ENCODE measurements at places on chromosomes 2 and 18. TPM values are rescaled to one million over a fixed set of nuclear protein-coding genes. Genes with fewer than 3 reads are reported as not detected.

- no peak for DNase-seq
Measured at GRCh38 chr2:201452922-201453643, 1.5 kb downstream of the STRADB start.

GRCh38 chr2:97764559-97765263 is 51.3 kb downstream of the ZAP70 start:
- DNase-seq: no peak

Gene NTSR2
- polyA plus RNA-seq: not detected

DNA sequence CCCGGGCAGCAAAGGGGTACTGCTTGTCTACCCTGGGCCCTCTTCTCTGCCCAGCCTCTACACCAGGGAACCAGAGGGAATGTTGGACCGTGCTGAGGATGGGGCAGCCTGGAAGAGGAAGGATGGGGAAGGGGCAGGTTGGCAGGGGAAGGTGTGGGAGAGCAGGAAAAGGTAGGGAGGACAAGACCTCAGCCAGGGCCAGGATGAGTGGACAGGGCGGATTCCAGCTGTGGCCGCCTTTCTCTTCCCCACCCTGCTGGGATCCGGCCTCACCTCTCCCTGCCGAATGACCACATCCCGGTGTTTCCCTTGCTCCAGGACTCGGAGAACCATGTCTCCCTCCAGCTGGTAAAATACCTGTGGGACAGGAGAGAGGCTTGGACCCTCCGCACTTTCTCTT is 8.9 kb downstream of the HAAO start:
- DNase-seq: no peak

GRCh38 chr2:158970241-158970751 is 1.9 kb downstream of the TANC1 start:
- no peak for DNase-seq

DNA sequence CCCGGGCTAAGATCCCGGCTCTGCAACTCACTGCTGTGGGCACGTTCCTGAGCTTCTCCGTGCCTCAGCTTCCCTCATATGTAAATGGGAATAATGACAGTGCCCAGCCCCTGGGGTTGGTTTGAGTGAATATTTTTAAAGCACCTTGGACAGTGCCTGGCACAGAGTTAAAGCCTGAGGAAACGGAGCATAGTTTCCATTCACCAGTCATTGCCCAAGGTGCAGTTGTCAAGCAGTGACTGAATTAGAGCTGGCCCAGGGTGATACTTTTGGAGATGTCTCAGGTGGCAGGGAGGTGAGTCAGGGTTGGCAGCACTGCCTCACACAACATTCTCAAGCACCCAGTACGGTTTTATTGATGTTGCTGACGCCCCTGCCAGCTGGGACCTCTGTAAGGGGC is 12.2 kb downstream of the TMEM177 start:
- DNase-seq: no peak

Gene CCDC93
- 58.9 TPM for polyA plus RNA-seq

- no peak for DNase-seq
Measured at GRCh38 chr2:48607307-48608014, 10.2 kb upstream of the GTF2A1L start.

- no peak for DNase-seq
Measured at GRCh38 chr2:119790466-119790865, 30.7 kb downstream of the PTPN4 start.

Gene THADA
- 41.7 TPM for polyA plus RNA-seq

DNA sequence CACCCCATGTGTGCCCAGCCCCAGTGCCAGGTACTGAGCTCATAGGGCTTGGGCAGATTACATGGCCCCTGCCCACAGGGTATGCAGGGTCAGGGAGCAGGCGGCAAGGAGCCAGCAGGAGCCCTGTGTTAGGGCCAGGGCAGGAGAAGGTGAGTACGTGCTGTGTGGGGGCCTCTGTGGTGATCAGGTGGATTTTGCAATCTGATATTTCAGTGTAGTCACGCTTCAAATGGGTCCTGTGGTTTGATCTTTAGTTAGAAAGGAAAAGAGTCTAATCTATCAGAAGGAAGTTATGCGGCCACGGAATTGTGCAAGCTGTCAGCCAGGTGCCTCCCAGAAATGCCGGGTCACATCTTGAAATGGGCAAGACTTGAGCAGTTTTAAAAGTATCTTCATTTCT is 13.9 kb downstream of the UBE2F start:
- no peak for DNase-seq

GRCh38 chr18:35107216-35107615 is 66.0 kb downstream of the MAPRE2 start:
- DNase-seq: no peak

- peak; percentile 82 for DNase-seq
Measured at GRCh38 chr2:28695245-28695647, 56.4 kb upstream of the PPP1CB start.

- DNase-seq: no peak
Measured at GRCh38 chr2:161166538-161167409, 6.5 kb downstream of the TANK start.

GRCh38 chr18:70172225-70172624 is 33.3 kb downstream of the RTTN start:
- no peak for DNase-seq

- DNase-seq: no peak
Measured at GRCh38 chr2:127953849-127954248, 68.1 kb upstream of the AMMECR1L start.

DNA sequence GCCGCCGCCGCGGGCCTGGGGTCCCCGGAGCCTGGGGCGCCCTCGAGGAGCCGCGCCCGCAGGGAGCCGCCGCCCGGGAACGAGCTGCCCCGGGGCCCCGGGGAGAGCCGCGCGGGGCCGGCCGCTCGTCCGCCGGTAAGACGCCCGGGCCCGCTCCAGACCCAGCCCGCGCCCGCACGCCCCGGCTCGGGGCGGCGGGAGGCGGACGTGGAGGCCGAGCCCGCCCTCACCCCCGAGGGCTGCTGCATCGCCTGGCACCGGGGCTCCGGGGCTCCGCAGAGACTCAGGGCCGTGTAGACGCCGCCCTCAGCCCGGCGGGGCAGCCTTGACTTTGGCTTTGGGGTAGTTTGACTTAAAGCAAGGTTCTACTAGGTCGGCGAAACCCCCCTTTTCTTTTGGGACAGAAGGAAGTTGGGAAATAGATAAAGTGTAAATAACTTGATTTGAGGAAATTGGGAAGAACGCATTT is 335 bp downstream of the ERFE start:
- no peak for DNase-seq

GRCh38 chr2:118848381-118849225 is 1.2 kb upstream of the EN1 start:
- no peak for DNase-seq

GRCh38 chr2:54936766-54937165 is 113.5 kb downstream of the RTN4 start:
- DNase-seq: no peak

DNA sequence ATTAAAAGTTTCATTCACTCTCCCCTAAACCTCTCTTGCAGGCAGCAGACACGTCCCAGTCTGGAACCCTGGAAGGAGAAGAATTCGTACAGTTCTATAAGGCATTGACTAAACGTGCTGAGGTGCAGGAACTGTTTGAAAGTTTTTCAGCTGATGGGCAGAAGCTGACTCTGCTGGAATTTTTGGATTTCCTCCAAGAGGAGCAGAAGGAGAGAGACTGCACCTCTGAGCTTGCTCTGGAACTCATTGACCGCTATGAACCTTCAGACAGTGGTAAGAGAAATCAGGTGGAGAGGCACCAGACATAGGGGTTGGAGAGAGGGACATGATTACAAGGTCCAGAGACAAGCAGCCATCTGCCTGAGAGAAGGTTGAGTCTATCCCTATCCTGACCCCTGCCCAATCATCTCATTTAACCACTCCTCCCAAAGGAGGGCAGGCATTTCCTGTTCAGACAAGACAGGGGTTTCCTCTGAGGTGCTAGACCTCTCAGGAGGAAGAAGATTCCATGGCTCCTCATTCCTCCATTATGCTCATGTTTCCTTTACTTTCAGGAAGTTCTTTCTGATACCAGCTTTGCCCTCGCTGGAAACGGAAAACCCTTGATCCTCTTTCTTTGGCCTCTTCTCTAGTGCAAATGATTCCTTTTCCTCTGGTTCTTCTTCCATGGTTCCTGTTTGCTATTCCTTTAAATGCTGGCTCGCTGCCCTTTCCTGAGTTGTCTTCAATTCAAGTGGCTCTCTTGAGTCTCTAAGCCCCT is 15.1 kb downstream of the PLCD4 start:
- no peak for DNase-seq

Gene CRYBA2
- polyA plus RNA-seq: not detected

DNA sequence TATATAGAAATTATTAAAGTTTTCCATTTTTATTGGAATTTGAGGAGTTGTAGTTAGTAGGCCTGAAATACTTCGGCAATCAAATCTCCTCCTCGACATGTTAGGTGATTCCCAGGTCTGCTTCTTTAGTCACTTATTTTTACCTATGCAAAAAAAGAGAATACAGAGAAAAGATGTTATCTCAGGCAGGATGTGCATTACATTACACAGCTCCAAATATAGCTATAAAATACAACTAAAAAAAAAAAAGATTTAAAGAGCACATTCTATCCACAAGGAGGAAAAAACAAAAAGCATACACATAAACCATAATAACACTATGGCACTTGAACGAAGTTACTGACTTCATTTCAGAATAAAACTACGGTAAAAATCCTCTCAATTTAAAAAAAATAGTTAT is 8.1 kb downstream of the STK17B start:
- no peak for DNase-seq

DNA sequence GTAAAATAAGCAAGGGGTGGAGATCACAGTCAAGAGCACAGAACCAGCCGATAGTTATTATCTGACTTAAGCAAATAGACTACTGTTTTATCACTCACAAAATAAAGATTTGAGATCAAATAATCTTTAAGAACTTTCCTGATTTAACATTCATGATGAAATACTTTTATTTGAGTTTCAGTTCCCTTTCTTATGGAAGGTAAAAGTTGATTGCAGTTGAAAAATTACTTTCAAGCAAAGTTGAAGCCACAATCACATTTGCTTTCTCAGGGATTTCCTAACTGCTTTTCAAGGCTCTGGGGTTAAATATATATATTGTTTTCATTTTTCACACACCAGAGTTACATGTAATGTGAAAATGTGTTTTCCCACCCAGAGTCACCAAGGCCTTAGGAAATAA is 599.5 kb downstream of the KCNJ3 start:
- no peak for DNase-seq

- DNase-seq: no peak
Measured at GRCh38 chr18:50301074-50301473, 13.6 kb upstream of the CXXC1 start.

GRCh38 chr2:102064679-102065674 is 73.2 kb downstream of the IL1R2 start:
- no peak for DNase-seq

DNA sequence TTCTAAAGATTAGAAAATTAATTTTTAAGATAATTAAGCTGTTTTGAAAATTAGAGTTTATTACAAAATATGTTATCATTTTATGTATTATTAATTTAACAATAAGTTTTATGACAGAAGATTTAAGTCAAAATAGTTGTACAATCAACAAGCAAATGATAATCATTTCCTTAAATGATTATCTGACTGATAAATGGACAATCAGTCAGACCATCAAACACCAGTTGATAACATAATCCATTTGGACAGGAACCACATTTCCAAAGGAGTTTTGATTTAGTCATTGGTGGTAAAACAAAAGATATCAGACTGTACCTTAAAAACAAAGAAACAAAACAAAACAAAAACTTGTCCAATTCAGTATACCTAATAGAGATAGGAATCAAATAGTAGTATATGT is 1.9 kb downstream of the TFPI start:
- no peak for DNase-seq

DNA sequence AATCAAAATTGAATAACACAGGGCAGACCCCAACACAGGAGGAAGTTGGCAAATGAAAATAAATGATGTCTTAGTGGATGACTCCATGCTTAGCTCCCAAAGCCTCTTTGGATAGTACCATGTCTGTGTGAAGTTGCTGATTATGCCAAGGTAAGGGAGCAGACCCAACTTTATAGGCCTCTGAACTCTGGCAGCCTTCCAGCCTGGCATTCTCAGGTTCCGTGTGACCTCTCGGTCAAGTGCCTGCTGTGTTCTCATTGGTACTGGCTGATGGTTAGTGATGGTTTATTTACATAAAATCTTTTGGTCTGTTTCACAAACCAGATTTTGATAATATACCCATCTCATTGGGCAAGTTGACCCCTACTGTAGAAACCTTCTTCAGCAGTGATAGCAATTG is 112.2 kb upstream of the TTC39C start:
- DNase-seq: no peak

DNA sequence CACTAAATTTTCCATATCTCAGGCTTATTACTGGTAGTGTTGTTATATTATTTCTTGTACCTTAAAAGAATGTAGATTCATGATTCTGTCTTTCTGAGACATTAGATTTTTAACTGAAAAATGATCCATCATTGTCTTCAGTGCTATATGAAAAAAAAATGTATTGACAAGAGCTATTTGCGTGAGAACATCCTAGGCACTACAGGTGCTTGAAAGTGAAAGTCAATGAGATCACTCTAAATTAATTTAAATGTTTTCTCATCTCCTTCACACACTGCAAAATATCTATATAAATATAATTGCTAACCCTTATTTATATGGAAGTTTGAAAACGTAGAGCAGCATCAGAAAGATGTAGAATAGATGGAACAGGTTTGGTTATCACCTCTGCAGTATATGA is 684.6 kb downstream of the TRIB2 start:
- DNase-seq: no peak

DNA sequence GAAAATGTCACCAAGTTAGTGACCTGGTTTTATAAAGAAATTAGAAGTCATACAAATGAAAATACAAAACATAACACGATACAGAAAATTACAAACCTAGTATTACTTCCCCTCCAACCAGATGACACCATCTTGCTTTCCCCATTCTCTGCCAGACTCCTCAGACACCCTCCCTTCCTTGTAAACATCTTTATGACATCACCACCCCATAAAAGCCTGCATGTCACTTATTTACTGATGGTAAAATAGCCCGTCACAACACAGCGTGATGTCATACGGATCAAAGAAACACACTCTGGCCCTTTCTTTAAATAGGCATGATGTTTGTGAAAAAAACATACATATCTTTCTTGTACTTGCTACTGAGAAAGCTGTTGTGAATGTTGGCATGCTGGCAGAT is 254.8 kb upstream of the SOX11 start:
- DNase-seq: no peak

Gene FAM237A
- not detected for polyA plus RNA-seq

GRCh38 chr2:18067588-18068384 is 189.3 kb downstream of the KCNS3 start:
- no peak for DNase-seq
